ENCODE measurements at places on chromosomes 1 and 21.

GRCh38 chr21:43684424-43684823, 25.1 kb downstream of the RRP1B start:
- no peak for DNase-seq

- DNase-seq = no peak
Measured at GRCh38 chr1:171912509-171913175, 71.3 kb downstream of the DNM3 start.

- no peak for DNase-seq
Measured at GRCh38 chr1:35675773-35676172, 34.4 kb upstream of the PSMB2 start.

DNA sequence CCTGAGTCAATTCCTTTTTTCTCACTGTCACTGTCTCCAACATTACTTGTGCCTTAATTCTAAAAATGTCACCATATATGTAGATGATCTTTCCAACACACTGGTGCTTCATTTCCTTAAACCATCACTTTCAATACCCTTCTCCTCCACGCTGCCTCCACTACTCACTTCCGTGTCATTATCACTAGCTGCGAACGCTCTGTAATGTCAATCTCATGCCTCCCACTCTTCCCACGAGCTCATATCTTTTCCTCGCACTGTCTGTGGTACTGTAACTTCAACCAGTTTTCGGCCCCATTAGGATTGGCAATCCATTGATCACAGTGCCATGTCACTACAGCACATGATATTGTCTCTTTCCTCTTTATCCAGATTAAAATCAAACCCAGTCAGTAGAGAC, 61.6 kb downstream of the PLD5 start:
- no peak for DNase-seq

DNA sequence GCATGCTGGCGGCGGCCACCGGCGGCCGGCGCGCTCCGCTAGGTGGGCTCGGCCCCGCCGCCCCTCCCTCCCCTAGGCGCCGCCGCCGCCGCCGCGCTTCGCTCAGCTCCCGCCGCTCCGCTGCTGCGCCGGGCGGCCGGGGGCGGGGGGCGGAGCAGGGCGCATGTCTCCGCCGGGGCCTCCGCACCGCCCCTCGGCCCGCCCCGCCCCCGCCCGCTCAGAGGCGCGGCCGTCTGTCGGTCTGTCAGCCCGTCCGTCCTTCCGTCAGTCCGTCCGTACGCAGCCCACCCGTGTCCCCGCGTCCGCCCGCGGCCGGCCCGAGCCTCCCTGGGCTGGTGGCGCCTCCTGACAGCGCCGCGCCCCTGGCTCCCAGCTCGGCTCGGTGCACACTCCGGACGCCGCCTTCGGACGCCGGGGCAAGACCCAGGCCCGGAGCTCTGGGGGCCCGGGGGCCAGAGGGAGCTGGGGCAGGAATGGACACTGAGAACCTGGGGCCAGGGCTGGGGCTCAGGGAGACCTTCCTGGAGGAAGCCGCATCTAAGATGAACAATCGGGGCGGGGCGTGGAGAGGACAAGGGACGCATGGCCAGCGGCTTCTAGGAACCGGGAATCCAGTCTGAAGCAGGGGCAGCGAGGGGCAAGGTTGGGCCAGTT, at the start of gene GPR153:
Gene GPR153 (minus strand): TSS at position 138 of the 654 bp plus-strand sequence. CDS start 6,193 bp downstream, outside the sequence.
- peak; percentile 62 for DNase-seq

DNA sequence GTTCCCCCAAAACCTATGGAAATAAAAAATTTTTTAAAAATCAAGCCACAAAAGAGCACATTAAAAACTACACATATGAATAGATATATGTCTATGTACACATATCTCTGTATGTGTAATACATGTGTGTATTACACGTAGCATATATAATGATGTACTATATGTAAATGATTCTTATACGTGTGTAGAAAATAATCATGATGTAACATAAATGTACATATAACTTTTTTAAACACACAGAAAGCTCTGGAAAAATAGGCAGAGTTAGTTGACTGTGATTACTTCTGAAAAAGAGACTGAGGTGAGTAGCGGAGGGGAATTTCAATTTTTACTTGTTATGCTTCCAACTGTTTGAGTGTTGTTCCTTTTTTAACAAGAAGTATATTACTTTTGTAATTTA, 405.0 kb downstream of the CAMTA1 start:
- DNase-seq = no peak

DNA sequence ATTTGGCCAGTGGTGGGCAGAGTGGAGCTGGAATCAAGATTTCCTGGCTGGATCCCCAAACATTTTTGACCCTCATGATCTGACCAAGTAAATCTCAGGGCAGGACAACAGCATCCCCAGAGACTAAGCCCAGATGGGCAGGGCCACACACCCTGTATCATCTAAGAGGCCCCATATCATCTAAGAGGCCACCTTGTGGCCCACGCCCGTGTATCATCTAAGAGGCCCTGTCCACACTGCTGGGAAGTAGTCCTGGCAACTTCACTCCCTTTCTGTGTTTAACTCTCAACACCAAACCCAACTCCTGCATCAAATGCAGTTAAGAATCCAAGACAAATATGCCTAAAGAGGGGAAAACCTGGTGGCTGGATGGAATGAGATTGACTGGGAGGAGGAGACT, 81.6 kb upstream of the SSX2IP start:
- DNase-seq = no peak

- no peak for DNase-seq
Measured at GRCh38 chr1:223662943-223663342, 2.6 kb downstream of the CAPN8 start.

DNA sequence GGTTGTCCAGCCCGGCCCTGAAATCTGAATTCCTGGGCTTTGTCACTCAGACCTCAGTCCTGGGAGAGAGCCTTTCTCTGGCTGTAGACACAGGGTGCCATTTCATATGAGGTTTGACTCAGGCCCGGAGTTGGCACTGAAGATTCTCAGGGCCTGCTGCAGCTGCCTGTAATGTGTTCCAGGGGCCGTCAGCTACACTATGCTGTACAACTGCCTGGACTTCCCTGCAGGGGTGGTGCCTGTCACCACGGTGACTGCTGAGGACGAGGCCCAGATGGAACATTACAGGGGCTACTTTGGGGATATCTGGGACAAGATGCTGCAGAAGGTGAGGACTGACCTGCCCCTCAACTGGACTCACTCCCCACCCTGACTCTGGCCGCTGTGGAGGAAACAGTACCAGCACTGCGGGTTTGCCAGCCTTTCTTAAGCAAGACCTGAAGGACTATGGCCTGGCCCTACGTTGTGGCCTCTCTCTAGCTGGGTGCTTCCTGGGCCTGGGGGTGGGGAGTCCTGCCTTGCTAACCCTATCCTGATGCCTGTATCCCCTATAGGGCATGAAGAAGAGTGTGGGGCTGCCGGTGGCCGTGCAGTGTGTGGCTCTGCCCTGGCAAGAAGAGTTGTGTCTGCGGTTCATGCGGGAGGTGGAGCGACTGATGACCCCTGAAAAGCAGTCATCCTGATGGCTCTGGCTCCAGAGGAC, 18.9 kb downstream of the FAAH start:
- no peak for DNase-seq

DNA sequence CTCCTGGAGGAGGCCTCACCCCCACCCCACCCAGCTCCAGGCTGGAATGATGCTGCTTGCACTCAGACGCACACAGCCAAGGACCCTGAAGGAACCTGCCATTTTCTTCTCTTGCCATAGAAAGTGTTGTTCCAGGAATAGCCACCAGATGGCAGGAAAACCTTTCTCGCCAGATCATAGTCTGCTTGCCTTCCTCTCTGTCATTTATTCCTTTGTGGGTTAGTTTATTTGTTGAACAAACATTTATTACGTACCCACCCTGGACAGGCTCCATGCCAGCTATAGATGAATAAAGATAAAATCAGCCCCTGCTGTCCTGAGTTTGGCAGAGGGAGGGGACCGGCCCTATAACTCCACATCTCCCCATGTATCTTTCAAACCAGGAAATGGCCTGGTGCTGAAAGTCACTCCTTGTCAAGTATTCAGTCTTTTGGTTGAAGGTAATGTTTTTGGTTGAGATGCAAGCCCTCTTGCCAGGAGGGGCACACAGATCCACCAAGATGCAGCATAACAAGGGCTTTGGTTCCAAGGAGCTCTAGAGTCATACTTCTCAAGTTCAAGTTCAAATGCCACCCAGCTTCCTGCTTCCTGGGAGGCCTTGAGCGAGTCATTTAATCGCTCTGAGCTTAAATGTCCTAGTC, 7.0 kb upstream of the KCNC4 start:
- DNase-seq = peak; percentile 55

DNA sequence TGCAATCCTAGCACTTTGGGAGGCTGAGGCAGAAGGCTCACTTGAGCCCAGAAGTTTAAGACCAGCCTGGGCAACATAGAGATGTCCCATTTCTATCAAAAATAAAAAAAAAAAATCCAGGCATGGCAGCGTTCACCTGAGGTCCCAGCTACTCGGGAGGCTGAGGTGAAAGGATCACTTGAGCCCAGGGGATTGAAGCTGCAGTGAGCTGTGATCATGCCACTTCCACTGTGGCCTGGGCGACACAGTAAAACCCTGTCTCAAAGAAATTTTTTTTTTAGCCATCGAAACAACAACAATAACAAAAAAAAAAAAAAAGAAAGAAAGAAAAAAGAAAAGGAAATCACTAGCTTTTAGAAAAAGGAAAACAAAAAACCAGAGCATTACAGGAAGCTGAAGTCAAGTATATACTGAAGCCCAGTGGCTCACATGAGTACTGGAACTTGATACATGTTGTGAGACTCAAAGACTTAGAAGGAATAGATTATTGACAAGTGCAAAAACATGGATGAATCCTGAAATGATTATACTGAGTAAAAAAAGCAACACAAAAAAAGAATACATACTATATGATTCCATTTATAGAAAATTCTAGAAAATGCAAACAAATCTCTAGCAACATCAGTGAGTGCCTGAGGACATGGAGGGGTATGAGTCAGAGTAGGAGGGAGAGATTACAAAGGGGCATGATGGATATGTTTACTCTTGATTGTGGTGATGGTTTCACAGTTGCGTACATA, 6.1 kb upstream of the RABGAP1L start:
- DNase-seq = no peak

DNA sequence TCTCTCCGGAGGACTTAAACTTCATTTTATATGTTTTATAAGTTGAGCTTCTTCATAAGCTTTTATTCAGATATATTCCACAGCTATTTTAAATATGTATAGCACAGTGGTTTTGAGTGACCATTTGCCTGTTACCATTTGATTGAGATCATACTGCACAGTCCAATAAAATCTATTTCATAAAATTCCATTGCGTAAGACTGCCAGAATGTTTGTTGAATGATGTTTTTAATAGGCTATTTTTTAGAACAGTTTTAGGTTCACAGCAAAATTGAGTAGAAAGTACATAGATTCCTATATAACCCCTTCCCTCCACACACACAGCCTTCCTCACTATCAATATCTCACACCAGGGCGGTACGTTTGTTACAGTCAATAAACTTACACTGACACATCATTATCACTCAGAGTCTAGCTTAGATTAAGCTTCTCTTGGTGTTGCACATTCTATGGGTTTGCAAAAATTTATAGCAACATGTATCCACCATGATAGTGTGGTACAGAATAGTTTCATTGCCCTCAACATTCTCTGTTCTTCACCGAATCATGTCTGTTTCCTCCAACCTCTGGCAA, 207.9 kb downstream of the TPR start:
- DNase-seq = no peak

DNA sequence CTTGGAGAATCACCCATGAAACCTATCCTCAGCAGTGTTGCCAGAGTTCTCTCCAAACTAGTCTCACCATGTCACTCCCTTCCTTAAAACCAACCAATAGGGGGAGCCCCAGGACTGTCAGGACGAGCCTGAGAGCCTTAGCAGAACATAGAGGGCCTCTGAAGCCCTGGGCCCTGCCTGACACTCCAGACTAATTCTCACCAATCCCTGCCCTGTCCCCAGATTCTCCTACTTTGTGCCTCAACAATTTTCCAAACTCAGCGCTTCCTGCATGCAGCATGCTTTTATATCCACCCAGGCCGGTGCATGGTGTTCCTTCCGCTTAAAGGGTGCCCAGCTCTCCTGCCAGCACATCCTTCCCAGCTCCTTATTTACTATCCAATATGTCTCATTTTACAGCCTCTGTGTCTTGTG, 42.7 kb downstream of the HSD3B1 start:
- no peak for DNase-seq

DNA sequence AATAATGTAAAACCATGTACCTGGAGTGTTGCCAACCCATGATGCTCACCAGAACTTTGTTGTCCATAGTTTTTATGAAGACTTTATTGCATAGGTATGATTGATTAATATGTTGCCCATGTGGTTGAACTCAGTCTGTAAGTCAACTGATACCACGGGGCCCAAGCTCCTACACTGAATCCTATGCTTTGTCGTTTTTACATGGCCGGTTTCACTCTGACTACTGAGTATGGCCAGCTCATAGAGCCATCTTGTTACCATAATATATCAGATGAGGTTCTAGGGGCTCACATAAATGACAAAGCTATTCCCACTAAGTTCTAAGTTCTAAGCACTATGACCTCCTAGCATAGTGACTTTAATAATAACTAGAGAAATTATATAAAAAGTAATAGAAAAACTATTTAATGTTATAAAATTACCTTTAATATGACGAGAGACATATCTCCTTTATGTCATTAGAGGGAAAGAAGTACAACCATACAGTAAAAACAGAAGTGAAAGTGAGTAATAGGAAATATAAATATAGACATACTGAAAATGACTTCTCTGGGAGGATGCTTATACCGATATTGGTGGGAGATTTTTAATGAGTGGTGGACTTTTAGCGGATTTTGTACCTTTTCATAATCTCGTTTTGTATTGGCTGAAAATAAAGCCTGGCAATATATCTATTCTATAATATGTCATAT, 983.4 kb upstream of the PRMT6 start:
- no peak for DNase-seq

GRCh38 chr1:156925154-156926010, 5.0 kb downstream of the LRRC71 start:
- DNase-seq = no peak

- DNase-seq = no peak
Measured at GRCh38 chr1:233102341-233102740, 151.9 kb downstream of the NTPCR start.

- peak; percentile 51 for DNase-seq
Measured at GRCh38 chr1:226100436-226101391, 38.2 kb downstream of the H3-3A start.

GRCh38 chr21:27840262-27840661, 873.4 kb upstream of the ADAMTS5 start:
- no peak for DNase-seq

- no peak for DNase-seq
Measured at GRCh38 chr1:42691157-42691498, 8.9 kb downstream of the YBX1 start.

GRCh38 chr1:182092336-182092735, 30.8 kb upstream of the ZNF648 start:
- no peak for DNase-seq

DNA sequence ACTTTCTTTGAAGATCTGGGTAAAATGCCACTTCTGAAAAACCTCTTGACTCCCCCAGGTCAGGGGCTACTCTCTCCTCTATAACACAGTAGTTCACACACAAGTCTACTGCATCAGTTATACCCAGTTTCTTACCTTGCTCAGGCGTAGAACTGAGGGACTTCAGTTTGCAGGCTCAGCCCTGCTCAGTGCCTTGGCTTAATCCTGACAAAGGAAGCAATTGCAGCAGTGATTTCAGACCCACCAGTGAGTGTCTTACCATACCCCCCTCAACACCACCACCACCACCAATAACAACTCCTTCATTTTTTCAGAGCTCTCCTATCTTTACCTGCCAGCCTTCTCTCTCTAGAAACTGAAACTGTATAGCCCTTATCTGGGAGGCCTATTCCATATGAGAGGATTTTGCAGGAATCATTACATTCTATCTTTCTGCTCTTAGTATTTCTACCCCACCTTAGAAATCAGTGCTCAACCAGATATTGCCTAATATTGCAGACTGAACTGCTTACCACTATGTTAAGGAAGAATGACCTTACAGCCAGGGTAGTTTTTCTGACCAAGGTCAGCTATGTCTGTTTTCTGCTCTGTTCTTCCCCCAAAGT, 105.5 kb upstream of the S1PR1 start:
- no peak for DNase-seq
